ENCODE measurements at places on chromosomes 11 and 22.
A peak's percentile ranks its signal among the peaks of the same experiment; 100 is the strongest.

GRCh38 chr11:6888830-6889229 lies 3.5 kb downstream of the OR2D2 start:
- no peak for ATAC-seq

GRCh38 chr11:130601141-130601540 lies 152.7 kb downstream of the ADAMTS15 start:
- ATAC-seq = no peak

- peak; percentile 41 for ATAC-seq
These were observed 181.4 kb upstream of the MTMR2 start for GRCh38 chr11:96105197-96105895.

- ATAC-seq = peak; percentile 49
These were observed 92.0 kb upstream of the KCNQ1OT1 start for GRCh38 chr11:2791521-2792380.

GRCh38 chr11:115996125-115996807 lies 492.1 kb upstream of the CADM1 start:
- no peak for ATAC-seq

DNA sequence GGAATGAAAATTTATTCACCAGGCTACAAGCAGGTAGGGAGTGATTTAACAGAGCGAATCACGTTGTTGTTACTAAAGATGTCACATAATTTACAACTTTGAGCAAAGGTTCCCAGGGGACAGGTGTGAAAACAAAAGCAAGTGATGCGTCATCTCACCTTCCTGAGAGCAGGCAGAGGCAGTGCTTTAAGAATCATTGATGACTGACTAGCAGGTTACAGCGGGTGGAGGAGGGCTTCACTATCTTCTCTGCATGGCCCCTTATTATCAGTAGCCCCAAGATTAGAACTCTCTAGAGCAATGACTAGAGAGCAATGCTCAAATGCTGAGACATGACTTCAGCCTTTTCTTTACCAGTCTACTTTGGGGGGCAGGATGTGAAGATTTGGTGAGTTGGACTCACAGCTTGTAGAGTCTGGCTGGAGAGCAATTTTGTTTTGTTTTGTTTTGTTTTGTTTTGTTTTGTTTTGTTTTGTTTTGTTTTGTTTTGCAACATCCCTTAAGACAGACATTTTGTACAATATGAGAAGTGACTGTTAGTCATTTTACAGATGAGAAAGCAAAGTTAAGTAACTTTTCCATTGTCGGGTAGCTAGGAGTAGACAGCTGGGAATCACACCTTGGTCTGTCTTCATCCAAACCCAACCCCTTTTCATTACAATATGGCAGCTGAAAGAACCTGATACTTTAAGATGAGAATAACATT lies 84.8 kb downstream of the SLC1A2 start:
- peak; percentile 18 for ATAC-seq

- ATAC-seq = peak; percentile 35
These were observed 33.4 kb downstream of the AMBRA1 start for GRCh38 chr11:46560300-46560991.

- ATAC-seq = no peak
These were observed 7.5 kb downstream of the KREMEN1 start for GRCh38 chr22:29080106-29080975.

GRCh38 chr11:131776211-131776610 lies 405.8 kb downstream of the NTM start:
- no peak for ATAC-seq

DNA sequence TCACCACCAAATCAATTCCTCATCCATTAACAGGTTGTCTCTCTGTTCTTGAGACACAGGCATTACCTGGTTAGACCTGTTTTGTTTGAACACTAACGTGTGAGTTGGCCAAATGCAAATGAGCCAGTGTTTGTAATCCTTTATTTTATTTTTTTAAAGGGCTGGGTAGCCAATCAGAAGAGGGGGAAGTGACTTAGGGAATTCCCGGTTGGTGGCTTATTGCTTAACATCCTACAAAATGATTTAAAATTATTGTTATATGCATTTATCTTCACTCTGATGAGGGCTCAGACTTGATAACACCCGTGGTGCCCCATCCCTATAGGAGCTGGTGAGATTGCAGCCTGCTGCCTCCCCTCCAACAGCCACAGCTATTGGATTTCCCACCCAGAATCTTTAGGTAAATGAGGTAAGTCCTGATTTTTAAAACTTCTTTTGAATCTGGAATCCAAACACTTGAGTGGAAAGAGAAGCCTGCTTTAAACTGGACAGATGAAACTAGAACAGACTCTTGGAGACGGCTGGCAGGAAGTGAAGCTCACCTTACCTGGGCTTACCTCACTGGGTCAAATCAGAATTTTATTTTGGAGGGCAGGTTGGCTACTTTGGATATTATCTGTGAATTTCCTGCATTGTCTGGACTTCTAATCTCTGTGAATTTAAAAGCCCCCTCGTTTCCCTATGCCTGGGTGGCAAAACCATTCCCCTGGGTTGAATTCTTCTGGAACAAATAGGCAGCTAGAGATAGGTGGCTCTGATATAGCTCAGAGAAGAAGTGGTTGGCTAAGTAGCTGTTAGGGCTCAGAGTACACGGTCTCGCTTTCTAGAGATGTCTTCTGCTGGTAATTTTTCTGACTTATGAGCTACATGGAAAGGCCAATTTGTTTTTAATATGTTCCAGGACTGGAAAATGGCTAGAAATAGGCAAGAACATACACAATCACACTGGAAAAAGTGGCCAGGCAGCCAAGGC lies at the start of gene EHF:
TSS of gene EHF (plus strand) at position 274 of the 973 bp plus-strand sequence. CDS start 21,538 bp downstream, outside the sequence.
- ATAC-seq = no peak

DNA sequence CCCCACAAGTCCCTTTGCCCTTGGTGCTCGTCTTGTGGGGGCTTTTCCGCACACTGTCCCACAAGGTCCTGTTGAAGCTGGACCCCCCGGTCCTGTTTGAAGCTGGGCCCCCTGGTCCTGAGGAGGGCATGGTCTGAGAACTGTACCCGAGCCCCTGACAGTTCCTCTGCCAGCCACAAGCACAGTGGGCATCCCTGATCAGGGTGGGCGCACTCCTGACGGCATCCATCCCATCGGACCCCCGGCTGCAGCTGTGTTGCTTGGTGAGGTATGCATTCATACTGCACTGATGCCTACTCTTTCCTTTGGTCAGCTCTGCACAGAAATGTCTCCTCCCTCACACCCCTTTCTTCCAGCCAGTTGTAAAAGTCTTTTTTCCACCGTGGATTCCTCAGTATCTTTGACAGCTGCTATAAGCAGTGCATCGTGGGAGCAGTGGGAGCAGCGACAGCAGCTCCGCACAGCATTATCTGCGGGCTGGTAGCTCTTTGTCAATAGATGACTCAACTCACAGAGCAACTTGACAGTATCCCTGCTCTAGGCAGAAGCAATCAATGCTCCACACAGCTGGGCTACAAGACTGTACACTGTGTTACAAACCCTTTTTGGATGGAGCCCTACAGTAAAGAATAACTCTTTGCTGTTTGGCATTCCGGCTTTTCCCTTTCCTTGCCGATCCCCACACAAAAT lies 1030.8 kb upstream of the CCDC90B start:
- peak; percentile 17 for ATAC-seq

DNA sequence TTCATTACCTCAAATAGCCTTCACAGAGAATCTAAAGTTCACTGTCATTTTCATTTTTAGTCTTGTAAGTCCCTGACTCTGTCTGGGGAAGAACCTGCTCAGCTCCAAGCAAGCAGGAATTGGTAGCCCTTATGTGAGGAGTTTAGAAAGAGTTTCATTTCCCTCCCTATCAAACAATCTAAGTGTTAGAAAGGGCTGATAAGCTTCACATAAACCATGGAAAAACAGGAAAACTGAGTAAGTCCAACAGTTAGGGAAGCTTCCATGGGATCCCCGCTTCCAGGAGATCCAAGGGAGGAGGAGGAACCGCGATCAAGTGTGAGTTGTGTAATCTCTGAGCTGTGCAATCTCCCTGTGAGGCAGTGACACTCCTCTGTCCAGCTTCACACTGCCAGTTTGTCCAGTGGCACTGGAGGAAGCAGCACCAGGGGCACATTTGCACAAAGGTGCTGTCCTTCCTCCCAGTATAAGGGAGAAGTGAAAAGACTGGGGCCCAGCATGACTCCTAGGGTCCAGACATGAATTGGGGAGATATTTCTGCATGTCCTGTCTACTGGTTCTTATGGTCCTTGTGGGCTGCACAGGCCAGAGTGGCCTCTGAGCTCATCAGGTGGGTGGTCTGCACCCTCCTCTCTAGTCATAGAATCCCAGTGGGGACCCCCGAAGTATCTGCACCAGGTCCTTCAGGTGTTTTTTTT lies 4.3 kb downstream of the PRAME start:
- ATAC-seq = no peak

DNA sequence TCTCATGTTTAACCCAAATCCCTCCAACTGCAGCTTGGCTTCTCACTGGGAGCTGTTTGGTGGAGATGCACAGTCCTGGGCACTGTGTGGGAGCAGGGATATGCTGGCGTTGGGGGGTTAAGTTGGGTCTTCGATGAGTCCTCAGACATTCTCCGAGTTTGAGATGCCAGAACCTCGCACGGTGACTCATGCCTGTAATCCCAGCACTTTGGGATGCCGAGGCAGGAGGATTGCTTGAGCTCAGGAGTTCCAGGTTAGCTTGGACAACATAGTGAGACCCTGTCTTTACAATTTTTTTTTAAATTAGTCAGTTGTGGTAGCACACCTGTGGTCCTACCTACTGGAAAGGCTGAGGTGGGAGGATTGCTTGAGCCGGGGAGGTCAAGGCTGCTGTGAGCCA lies 20.7 kb downstream of the POU2F3 start:
- ATAC-seq = no peak

DNA sequence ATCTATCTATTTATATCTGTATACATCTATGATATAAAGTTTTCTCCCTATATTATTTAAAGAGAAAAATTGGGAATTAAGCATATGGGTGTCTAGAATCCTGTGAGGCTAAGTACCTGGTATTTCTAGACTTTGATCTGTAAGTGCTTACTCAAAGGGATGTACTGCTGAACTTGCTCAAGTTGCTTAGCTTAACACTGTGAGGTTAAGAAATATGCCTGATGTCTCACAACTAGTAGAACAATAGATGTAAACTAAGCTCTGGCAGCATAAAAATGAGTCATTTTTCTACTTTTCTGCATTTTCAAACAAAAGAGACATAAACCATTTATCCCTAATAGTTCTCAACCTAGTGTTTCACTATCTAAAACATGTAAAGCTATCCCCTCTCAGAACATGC lies 744.4 kb upstream of the ANO3 start:
- ATAC-seq = no peak

- ATAC-seq = no peak
These were observed 3.1 kb upstream of the SAA4 start for GRCh38 chr11:18239655-18240054.

GRCh38 chr11:102177974-102178631 lies 67.9 kb downstream of the YAP1 start:
- no peak for ATAC-seq

DNA sequence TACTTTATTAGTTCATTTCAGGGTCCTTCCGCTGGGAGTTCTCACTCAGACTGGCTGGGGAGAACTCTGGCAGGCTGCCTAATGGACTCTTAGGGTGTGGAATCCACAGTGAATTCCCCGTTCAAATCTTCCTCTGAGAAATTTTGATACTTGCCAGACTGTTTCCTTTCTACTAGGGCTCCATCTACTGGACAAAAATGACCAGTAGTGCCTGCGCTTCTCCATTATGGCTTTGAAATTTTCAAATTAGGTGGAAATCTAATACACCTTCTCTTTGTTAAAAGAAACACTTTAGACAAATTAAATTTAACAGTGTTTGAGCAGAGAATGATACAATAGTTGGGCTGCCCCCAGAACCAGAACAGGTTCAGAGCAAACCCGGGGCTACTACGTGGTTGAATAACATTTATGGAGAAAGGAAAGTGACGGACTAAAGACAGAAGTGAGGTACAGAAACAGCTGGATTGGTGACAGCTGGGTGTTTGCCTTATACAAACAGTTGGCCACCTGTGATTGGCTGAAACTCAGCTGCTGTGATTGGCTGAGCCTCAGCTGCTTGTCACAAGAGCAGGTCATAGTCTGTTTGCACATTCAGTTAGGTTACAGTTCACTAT lies 52.9 kb upstream of the FDX1 start:
- ATAC-seq = no peak

DNA sequence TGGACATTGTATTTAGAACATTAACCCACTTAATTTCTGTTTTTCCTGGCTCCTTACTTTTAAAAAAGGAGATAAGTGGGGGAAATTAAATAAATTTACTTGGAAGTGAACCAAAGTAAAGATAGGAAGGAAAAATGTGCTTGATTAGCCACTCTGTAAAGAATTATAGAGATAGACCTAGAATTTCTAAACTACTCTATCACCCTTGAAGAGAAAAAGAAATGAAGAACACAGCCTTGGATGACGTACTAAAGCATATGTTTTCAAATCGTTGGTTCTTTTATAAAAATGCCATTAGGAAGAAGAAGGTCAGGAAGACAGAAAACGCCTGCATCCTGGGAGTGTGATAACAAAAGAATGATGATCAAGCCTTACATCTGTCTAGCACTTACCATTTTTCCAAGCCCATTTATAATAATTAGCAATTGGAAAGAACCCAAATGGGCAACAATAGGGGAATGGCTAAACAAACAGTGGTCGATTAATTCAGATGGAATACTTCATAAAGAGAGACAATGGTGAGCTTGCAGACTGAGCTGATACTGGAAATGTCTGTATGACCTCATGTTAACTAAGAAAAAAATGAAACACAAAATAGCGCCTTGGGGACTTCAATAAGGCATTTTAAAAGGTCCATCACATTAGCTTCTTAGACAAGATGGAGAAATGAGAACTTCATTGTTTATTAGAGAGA lies 81.0 kb upstream of the LRRC55 start:
- no peak for ATAC-seq

DNA sequence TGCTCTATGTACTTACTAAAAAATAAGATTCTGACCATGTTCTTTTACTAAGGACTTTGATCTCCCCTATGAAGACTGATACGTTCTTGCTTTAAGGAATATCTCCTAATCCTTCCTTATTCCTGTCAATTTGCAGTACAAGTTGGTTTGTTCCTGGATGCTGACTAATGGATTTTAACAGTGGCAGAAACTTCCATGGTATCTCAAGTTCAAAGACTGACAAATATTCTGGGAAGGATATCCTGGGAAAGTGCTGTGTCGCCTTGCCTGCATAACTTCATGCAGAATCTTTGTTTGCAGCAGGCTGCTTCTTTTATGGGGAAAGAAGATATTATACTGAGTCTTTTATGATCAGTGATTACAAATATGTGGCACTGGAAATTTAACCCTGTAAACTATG lies 8.4 kb upstream of the OR52J3 start:
- no peak for ATAC-seq

GRCh38 chr11:94910779-94911178 lies 62.6 kb downstream of the CWC15 start:
- no peak for ATAC-seq

GRCh38 chr11:121722431-121723245 lies 269.9 kb upstream of the SORL1-AS1 start:
- no peak for ATAC-seq

Data from activated CD4-positive, CD25-positive, alpha-beta regulatory T cell treated with anti-CD3 and anti-CD28 coated beads, Interleukin-2, amount 50 U/mL, for 24 hours (primary cell).